ENCODE measurements at places on chromosomes 11 and 22.

GRCh38 chr11:69442807-69443137 is 38.7 kb upstream of the LINC01488 start:
- no peak for DNase-seq

DNA sequence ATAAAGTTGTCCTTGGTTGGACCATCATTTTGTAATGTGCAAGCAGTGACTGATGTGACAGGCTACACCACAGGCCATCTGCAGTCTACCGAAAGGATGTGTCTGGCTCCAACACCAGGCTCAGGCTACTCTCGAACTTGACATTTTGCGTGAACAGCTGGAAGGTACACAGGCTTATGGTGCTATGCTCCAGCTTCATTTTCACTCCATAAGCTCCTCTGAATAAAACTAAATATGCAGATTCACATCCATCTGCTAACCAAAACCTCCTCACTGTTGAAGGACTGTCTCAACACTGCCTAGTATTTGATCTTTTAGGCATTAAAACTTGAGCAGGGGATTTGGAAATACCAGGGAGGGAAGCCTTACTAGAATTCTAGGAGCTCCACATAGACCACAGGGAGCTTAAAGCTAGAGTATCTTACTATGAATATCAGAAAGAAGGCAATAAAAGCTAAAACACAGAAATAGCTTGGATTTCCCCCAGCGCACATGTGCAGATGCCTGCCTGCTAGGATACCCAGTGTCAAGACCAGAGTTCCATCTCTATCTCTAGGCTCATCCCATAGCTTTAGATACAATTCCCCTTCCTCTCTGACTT is 383.9 kb upstream of the FAT3 start:
- DNase-seq: no peak

GRCh38 chr11:68076371-68077042 is 37.7 kb downstream of the TCIRG1 start:
- DNase-seq: no peak

GRCh38 chr11:44574610-44575287 is 9.3 kb downstream of the CD82 start:
- peak; percentile 97 for DNase-seq

DNA sequence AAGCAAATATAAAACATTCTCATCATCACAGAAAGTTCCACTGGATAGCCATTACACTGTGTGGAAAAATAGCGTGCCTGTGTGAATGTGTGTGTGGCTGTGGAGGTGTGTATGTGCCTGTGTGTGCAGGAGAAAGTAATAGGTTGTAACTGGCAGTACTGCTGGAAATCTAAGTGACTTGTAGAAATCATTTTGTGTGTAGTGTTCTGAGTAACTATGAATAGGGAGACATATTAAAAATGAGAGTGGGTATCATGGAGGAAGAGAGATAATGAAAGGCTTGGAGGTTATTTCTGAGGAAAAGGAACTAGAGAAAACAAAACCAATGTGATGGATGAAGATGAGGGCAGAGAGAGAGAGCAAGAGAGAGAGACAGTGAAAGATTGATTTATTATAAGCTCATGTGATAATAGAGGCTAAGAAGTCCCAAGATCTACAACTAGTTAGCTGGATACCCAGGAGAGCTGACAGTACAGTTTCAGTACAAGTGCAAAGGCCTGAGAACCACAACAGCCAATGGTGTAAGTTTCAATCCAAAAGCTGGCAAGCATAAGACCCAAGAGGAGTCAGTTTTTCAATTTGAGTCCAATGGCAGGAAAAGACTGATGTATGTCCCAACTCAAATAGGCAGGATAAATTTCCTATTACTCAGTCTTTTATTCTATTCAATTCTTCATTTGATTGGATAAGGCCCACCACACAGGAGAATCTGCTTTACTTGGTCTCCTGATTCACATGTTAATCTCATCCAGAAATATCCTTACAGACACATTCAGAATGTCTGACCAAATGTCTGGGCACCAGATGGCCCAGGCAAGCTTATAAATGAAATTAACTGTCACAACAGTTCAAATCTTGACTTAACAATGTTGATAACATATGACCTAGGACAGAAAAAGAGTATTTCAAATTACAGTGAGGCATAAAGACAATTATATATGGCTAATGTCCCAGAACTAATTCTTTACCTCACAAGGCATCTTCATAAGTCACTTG is 14.9 kb downstream of the KBTBD3 start:
- no peak for DNase-seq

DNA sequence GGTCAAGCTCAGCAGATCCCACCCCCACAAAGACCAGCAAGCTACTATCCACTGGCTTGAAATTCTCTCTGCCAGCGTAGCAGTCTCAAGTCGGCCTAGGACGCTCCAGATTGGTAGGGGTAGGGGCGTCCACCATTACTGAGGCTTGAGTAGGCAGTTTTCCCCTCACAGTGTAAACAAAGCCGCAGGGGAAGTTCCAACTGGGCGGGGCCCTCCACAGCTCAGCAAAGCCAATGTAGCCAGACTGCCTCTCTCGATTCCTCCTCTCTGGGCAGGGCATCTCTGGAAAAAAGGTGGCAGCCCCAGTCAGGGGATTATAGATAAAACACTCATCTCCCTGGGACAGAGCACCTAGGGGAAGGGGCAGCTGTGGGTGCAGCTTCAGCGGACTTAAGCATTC is 1064.9 kb upstream of the TENM4 start:
- no peak for DNase-seq

GRCh38 chr11:46696212-46696558 is 4.2 kb downstream of the ARHGAP1 start:
- no peak for DNase-seq

GRCh38 chr22:19607192-19608002 is 83.2 kb upstream of the CLDN5 start:
- DNase-seq: no peak

DNA sequence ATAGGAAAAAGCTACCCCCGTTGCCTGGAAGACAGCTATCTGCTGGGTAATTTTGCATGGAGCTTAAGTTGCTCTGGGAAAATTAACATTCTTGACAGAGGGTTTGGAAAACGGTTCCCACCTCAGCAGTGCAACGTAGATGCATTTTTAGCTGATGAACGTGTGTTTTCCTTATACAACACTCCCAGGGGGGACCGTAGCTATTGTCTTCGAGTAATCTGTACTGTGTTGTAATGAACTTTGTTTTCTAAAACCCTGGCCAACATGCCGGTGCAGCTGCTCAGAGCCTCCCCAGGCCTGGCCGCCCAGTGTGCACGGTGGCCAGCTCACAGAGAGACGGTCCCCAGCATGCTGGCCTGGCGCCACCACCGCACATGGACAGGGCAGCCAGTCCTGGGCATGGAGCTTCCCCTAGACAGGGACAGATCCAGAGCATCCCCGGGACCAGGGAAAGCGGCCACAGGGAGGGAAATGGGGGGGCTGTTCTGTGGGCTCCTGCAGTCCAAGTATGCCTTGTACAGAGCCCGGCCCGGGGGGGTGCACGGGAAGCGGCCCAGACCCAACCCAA is 2.2 kb downstream of the TNNT3 start:
- DNase-seq: no peak

GRCh38 chr11:91850533-91851275 is 373.9 kb upstream of the FAT3 start:
- no peak for DNase-seq

- DNase-seq: no peak
These were observed 37.2 kb downstream of the FAR1 start for GRCh38 chr11:13705710-13706109.

- DNase-seq: no peak
These were observed 13.7 kb downstream of the XNDC1N start for GRCh38 chr11:71914617-71915189.

GRCh38 chr22:28375761-28376534 is 303.7 kb downstream of the TTC28 start:
- no peak for DNase-seq

DNA sequence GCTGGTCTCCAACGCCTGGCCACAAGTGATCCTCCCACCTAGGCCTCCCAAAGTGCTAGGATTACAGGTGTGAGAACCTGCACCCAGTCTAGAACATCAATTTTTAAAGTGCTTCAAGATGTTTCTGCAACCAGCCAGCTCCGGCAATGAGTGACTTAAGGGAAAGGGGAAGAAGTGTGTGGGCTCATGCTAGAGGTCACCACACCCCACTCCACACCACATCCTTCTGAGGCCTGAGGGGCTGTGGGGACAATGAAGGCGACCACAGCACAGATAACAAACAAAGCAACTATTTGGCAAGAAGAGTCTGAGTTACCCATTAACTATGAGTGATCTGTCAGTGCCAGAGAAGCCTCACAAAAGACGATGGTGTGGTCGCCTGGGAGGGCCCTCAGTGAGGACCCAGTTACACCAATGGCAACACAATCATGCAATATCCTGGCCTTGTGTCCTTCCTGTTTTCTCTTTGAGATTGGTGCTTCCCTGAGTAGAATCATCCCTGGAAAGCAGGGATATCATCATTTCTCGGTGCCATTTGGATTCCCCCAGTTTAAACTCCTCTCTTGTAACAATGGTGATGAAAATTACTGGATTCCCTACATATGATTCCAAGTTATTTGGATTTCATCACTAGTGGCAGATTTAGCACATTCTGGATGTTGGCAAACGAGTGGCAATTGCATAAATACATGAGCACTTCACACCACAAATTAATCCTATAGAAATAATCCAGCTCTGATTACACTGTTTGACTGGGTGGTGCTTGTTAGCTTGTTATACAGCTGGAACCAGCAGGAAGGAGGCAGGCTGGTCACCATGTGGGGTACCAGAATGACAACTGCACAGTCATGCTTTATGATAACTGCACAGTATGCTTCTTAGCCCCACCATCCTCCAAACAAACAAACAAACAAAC is 18.4 kb downstream of the ABTB2 start:
- no peak for DNase-seq

DNA sequence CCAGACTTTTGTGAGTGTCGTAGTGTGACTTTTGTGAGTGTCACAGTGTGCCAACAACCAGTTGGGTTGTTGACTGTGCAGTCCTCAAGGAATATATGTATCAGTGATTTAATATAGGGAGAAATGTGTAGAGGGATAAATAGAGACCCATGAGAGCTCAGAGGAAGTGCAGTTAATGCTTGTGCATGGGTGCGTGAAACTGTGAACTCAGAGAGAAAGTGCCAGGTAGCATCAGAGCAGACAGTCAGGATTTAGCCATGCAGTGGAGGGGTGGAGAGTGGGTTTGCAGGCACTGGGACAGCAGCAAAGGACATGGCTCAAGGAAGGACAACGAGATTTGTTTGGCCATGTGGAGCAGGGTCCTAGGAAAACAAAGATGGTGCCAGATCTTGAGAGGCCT is 33.6 kb downstream of the YWHAH start:
- no peak for DNase-seq

DNA sequence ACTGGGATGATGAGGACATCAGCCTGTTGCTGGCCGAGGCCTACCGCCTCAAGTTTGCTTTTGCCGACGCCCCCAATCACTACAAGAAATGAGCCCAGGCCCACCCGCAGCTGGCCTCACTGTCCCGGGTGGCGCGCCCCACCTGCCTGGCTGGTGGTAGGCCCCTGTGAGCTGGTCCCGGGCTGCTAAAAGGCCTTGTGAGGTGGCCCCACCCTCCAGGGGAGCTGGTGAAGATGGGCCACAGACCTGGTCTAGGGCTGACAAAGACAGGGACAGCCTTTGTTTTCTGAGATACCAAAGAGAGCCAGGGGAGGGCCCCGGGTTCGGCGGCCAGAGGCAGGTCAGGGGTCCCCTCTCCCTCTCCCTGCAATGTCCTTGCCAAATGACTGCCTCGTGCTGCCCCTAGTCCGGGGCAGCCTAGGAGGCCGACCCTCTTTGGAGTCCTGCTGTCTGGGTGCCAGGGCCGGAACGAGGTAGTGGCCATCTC is 411.1 kb downstream of the TBC1D22A start:
- no peak for DNase-seq

GRCh38 chr11:36672815-36673450 is 74.9 kb upstream of the RAG2 start:
- DNase-seq: peak; percentile 7

DNA sequence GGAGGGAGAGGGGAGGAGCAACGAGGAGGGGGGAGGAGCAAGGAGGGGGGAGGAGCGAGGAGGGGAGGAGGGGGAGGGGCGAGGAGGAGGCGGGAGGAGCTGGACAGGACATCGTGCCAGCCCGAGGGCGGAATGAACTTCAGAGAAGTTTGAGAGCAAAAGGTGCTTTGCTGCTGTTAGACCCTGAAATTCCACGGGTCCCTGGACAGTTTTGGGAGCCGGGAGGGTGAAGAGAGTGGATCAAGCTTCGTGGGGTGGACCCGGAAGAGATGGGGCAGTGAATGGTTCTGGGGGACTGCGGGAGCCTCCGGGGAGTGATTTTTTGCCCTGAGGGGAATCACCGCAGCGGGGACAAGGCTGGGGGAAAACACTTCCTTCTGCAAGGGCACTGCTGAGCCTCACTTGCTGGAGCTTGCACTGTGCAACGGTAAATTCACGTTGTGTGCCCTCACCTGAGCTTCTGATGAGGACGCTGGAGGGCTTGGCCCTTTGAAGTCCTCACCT is 10.7 kb upstream of the NLRP6 start:
- no peak for DNase-seq

GRCh38 chr22:24440270-24440717 is 12.9 kb downstream of the ADORA2A start:
- DNase-seq: no peak

GRCh38 chr11:133418218-133418617 is 114.1 kb downstream of the OPCML start:
- no peak for DNase-seq

- DNase-seq: no peak
These were observed 682.6 kb downstream of the KCNA4 start for GRCh38 chr11:29333993-29334775.

DNA sequence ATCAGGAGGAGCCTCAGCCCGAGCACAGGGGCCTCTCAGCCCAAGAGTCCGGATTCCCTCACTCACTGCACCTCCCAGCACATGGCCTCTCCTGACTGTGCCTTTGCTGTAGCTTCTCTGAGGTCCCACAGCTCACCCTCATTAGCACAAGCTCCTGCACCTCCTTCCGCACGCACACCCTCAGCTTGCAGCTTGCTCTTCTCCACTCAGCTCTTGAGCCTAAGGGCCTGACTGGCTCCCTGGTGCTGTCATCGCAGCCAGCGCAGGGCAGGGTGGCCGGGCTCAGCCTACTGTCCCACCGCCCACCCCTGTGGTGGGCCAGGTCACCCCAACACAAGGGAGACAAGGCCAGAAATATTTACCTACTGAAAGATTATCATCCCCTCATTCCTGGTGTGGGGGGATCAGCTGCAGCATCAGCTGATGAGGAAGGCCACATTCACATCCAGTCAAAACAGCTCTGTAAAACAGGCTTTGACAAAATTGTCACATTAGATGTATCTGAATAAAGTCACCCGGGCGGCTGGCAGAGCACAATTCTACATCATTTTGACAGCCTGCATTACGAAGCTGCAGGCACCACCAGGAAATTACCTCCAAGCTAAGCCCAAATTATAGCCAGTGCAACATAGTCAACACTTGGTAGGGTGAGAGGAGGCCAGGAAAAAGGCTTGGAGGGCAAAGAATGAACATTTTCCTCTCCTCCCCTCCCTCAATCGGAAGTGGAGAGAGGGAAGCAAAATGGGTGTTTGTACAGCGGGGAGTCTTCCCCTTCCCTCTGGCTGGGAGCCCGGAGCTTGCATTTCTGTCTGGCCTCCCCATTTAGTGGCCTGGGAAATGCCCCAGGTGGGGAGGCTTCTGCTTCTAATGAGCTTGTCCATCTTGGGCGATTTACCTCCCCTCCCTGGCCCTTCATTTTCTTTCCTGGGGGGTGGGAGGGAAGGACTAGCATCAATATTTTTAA is 29.5 kb upstream of the IGSF9B start:
- DNase-seq: no peak

GRCh38 chr11:62427630-62428233 is 8.9 kb downstream of the SCGB1A1 start:
- DNase-seq: peak; percentile 23
